Osteoblast (primary cell): ENCODE measurements at places on chromosomes 3 and 15. TPM values are rescaled to one million over a fixed set of nuclear protein-coding genes. Genes with fewer than 3 reads are reported as not detected.

DNA sequence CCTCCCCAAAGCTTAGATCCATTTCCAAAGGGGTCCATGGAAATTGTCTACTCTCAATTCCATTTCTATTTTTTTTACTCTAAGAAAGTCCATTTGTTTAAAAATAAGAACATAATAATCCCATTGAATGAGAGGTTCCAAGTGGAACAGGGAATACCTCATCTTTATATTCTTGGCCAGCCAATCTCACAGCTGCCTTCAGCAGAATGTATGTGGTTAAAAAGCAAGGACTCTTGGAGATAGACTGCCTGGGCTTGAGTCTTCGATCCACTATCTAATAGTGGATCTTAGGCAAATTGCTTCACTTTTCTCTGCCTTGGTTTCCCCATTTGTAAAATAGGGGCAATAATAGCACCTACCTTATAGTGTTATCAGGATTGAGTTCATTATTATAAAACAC, 24.5 kb upstream of the CAPN7 start:
- H3K27ac ChIP-seq = no peak overlapping the region
- DNase-seq = no peak
- H3K4me3 ChIP-seq = no peak overlapping the region
- H3K4me1 ChIP-seq = no peaks in the 10 kb centered on the region

DNA sequence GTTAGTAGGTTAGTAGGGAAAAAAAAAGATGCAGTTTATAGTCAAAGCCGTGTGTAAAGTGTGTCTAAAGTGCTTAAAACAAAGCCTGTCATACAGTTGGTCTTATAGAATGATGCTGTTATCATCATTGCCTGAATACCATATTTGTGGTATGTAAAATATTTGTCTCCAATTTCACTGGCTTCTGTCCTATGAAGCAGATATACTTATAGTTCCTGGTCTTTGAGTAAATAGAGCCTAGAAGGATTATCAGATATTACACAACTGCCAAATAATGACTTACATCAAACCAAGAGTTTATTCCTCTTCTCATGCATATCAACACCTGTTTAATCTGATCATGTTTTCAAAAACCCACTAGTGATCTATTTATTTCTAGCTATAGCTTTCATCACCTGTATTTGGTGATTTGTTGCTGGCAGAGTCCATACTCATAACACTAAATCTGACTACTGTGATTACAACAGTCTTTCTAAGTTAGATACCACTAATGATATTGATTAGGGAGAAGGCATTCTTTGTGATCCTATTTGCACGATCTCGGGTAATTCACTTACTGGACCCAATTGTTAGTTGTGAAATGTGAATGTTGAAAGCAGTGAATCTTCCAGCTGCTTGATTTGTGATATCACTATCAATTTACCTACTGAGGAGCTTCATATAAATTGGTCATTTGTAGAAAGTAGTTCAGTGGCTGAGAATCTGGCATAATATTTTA, 413.7 kb downstream of the LPP start:
- H3K36me3 ChIP-seq = no peaks in the 10 kb centered on the region
- H3K4me3 ChIP-seq = no peak overlapping the region
- H3K27ac ChIP-seq = no peak overlapping the region
- H3K27me3 ChIP-seq = no peaks in the 10 kb centered on the region
- no peak for DNase-seq
- H3K4me1 ChIP-seq = peaks cover 24% of the 10 kb centered on the region

GRCh38 chr3:114644367-114644766, 350.5 kb downstream of the TIGIT start:
- H3K4me3 ChIP-seq = no peak overlapping the region
- H3K36me3 ChIP-seq = no peaks in the 10 kb centered on the region
- H3K27ac ChIP-seq = no peak overlapping the region
- no peaks in the 10 kb centered on the region for H3K27me3 ChIP-seq
- DNase-seq = no peak

The CHRM5 gene
- under 0.01 TPM in 2 replicates for total RNA-seq

The ATP8B4 gene
- 0.88 and 1.1 TPM in 2 replicates for total RNA-seq

The CCNB2 gene
- total RNA-seq = 6.5 and 8.0 TPM in 2 replicates
